ENCODE measurements at places on chromosomes 3 and 15.

GRCh38 chr3:194369522-194370279 is at the start of gene LRRC15:
Gene LRRC15, minus strand, starts transcription at chr3:194369743. Its CDS starts 8,700 bp downstream, at chr3:194361043.
- DNase-seq: no peak

GRCh38 chr3:33170531-33170930 is 48.1 kb downstream of the SUSD5 start:
- no peak for DNase-seq

- no peak for DNase-seq
Measured at GRCh38 chr3:73207946-73208440, 146.5 kb downstream of the EBLN2 start.

DNA sequence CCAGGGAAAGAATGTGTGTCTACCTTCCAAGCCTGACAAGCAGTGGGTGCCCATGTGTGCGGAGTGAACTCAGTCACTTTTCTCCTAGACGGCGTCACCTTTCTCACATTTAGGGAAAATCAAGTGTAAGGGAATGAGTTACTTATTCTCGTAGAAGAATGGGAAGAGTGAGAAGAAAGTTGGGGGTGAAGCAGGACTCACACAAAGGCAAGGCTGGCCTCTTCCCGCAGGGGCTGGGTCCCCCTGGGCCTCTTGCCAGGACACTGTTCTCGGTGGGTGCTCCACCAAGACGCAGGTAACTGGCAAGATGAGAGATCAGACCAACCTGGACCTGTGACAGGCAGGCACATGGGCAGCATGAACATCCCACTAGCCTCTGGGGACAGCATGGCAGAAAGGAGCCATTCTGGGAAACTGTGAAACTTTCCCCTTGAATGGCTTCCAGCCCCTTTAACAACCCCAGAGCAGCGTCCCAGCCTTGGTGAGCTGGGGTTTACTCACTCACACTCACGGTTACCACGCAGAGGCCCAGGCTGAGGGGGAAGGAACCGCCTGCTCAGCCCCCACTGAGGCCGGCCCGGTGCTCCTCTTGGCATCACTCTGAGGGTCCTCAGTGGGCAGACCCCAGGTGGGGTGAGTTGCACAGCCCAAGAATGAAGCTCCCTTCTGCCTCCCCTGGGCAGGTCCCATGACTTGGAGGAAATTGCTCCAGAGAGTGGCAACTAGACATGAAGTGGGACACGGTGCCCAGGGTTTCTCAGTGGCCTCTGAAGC is 15.0 kb upstream of the SRP14 start:
- no peak for DNase-seq

DNA sequence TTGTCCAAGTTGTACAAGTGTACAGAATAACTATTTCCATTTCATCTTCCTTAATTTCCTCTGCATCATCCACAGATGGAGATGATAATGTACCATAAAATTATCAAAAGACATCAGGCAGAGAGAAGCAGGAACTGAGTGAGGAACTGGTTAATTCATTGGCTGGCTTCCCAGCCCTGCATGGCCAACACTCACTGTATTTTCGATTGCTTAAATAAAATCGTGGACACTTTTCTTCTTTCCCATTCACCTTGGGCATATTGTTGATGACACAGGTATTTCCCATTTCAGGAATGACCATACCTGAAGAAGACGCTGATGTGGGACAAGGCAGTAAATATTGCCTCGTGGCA is 144.2 kb upstream of the ABHD17C start:
- no peak for DNase-seq

DNA sequence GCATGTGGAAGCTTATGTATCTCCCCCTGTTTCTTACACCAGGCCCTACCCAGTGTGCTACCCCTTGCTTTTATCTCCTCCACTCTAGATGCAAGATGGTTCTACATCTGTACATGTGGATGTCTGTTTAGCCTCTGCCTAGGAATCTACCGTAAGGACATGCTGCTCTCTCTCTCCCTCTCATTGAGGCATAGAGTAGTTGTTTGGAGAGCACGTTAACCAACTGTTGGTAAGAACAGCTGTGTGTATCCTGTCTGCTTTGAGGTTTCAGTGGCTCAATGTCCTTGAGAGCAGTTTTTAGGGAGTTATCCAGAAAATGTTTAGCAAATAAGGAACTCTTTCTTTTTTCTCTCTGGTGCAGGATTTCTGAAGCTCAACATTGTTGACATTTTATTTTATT is 152.8 kb downstream of the DNAJB8 start:
- no peak for DNase-seq

DNA sequence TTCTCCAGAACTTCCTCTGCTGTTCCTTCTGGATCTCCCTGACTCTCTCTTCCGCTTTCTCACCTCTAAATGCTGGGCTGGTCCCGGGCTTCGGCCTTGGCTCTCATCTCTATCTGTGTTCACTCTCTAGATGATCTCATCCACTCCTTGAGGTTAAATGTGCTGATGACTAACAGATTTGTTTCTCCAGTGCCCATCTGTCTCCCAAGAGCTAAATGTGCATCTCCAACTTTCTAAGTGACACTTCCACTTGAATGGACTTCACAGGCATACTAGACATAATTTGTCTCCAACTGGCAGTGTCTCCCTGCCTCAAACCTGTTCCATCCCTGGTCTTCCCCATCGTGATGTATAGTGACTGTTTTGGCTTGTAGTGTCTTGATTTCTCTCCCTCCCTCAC is 95.3 kb downstream of the ITPR1 start:
- DNase-seq: no peak

- DNase-seq: no peak
Measured at GRCh38 chr3:125238759-125239158, 26.2 kb upstream of the SLC12A8 start.

DNA sequence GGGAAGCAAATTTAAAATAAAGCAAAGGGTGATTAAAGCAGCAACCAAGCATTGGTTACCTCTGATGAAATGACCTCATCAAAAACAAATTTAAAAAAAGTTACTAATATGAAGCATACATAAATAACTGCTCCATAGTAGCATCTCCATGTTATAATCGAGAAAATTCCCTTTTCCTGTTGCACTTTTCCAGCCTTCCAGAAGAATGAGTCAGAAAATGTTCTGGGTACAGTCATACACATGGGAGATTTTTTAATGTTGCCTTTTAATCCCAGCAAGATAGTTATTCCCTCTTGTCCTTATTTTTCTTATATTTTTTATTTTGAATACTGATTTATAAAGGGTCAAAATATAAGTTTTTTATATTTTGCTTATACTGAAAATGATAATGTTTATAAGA is 2.6 kb upstream of the TMCO5A start:
- DNase-seq: no peak

DNA sequence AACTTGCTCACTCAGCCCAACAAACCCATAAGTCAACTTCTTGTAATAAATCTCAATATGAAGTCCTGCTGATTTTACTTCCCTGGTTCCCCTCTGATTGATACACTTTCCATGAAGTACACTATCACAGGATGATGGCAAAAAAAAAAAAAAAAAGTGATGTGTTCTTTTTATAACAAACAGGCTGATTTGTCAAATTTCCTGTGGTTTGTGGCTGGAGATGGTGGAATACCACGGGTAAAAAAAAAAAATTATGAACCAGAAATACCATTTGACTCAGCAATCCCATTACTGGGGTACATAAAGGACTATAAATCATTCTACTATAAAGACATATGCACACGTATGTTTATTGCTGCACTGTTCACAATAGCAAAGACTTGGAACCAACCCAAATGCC is 10.7 kb upstream of the SERPINI2 start:
- DNase-seq: no peak

DNA sequence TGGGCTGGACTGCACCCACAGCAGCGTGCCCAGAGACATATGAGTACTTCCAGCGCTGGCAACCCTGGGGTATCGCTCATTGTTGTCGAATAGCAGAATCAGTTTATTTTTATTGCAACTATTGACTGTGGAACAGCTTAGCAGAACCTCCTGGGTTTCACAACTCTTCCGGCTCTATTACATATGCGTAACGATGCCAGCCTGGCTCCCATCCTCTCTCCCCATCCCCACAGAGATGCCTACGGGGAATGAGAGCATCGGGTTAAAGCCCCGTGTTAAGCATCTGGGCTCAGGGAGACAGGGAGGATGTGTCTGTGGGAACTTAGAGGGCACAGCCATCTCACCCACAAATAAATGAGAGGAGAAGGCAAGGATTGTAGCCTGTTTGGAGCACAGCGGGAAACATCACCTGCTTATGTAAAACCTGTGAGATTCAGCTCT is 76.6 kb upstream of the DLG1 start:
- DNase-seq: no peak

GRCh38 chr15:47610736-47611135 is 106.6 kb upstream of the SEMA6D start:
- no peak for DNase-seq

Measured in astrocyte of the cerebellum (primary cell).